ENCODE measurements at places on chromosomes 2 and 18.
A peak's percentile ranks its signal among the peaks of the same experiment; 100 is the strongest.

DNA sequence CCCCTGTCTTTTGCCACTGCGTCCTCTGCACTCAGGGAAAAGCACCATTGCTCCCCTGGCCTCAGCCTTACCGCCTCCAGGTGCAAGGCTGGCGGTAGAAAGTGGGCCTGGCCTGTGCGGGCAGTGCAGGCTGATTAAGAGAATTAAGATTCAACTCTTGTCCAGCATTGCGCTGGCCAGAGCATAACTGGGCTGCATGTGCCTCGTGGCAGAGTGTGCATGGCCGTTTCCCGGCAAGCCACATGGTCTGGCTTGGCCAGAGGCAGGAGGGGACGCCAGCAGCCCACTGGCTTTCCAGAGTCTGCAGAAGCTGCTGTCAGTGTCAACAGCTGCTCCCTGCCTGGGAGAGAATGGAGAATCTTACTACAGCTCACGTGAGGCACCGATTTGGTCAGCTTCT lies 12.3 kb downstream of the NTSR2 start:
- DNase-seq: no peak

DNA sequence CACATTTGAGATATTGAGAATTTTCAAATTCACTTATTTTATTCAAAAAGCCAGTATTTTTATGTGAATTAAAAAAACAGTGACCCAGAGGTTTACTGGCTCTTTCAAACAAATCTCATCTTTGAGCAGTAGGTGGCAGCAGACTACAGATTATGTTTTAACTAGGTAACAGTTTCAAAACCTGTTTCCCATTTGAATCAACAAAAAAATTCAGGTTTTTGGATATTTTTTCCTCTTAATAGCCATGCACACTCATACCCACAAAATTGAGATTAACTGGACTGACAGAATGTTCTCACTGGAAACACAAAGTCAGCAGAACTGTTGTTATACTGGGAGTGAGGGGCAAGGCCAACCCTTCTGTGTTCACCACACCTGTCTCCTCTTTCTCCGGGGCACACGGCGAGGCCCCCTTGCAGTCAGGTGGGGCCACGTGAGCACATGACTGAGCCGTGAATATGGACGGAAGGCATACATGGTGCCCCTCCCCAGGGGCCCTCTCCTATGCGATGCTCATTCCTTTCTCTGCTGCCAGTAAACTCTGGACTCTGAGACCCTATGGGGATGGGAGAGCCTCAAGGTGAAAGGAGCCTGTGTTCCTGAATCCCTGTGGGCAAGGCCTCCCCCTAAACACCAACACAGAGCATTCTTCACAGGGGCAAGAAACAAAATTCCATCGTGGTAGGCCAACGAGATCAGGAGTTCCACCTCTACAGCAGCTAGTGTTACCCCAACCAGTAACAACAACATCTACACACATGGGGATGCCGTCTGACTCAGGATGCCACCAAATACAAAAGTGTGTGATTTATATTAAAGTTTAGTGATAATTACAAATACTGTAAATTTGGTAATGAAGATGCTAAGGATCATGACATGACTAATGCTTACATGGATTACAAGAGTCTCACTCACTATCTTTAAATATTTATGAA lies 80.4 kb downstream of the LPIN2 start:
- DNase-seq: no peak

- no peak for DNase-seq
Observed at GRCh38 chr2:121101093-121101715, 183.8 kb downstream of the TFCP2L1 start.

- DNase-seq: no peak
Observed at GRCh38 chr2:24380820-24381219, 20.5 kb upstream of the ITSN2 start.

DNA sequence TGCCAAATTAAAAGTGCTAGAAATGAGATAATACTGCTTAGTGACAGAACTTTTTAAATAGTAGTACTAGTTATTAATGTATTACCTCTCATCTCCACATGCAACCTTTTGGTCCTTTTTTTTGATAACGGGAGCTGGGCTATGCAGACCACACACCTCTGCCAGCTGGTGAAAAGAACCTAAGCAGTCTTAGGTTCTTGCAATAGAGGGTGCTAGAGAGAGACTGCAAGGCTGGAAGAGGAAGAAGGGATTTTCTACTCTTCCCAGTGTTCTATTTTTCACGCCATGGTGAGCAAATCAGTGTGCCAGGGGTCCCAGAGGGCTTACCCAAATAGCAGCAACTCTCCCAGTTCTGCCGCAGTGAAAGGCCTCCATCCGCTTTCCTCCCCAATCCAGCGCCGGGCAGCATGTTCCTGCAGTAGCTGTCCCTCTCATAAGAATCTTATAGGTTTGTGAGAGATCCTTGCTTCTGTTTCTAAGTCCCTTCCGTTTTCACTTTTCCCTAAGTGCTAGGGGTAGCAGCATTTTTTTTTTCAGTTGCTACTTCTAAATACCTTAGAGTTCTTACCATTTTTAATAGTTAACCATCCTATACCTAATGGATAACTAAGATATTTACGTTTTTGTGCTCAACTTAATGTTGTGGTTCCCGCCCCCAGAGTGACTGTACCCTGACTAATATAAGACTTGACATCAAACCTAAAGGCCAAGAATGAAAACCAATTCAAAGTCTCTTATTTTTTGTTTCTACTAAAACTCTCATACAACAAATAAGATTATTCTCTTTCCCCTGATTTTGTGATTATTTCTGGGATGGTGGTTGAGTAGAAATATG lies 69.4 kb upstream of the UBE2E3 start:
- DNase-seq: no peak

GRCh38 chr2:74205596-74205995 lies 7.2 kb downstream of the MTHFD2 start:
- DNase-seq: no peak

GRCh38 chr2:139492131-139492680 lies 712.0 kb upstream of the NXPH2 start:
- no peak for DNase-seq

DNA sequence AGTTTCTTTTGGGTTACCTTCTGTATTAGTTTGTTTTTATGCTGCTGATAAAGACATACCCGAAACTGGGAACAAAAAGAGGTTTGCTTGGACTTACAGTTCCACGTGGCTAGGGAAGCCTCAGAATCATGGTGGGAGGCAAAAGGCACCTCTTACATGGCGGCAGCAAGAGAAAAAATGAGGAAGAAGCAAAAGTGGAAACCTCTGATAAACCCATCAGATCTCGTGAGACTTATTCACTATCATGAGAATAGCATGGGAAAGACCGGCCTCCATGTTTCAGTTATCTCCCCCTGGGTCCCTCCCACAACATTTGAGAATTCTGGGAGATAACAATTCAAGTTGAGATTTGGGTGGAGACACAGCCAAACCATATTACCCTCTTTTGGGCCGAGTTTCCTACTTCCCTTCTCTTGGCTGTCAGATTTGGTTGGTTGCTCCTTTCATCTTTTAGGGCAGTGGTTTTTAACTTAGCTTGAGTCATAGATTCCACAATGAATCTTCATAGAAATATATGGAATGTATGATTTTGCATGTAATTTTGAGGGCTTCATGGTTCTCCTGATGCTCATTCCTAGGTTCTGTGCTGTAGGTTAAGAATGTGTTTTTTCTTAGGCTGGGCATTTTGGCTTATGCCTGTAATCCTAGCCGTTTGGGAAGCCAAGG lies 44.2 kb downstream of the CEP192 start:
- DNase-seq: no peak

GRCh38 chr2:8303322-8303832 lies 378.5 kb upstream of the ID2 start:
- DNase-seq: peak; percentile 44

- DNase-seq: no peak
Observed at GRCh38 chr2:78077633-78078032, 555.5 kb upstream of the LRRTM4 start.

- no peak for DNase-seq
Observed at GRCh38 chr2:69227716-69228115, 159.3 kb downstream of the GFPT1 start.

DNA sequence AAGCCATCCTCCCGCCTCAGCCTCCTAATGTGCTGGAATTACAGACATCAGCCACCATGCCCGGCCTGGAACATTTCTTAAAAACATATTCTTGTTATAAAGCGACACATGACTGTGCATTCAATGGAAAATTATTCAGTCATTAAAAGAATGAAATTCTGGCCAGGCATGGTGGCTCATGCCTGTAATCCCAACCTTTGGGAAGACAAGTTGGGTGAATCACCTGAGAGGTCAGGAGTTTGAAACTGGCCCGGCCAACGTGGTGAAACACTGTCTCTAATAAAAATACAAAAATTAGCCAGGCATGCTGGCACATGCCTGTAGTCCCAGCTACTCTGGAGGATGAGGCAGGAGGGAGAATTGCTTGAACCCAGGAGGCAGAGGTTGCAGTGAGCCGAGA lies 21.6 kb upstream of the RPRD1A start:
- DNase-seq: no peak

- no peak for DNase-seq
Observed at GRCh38 chr2:176613323-176613987, 344.2 kb downstream of the MTX2 start.

DNA sequence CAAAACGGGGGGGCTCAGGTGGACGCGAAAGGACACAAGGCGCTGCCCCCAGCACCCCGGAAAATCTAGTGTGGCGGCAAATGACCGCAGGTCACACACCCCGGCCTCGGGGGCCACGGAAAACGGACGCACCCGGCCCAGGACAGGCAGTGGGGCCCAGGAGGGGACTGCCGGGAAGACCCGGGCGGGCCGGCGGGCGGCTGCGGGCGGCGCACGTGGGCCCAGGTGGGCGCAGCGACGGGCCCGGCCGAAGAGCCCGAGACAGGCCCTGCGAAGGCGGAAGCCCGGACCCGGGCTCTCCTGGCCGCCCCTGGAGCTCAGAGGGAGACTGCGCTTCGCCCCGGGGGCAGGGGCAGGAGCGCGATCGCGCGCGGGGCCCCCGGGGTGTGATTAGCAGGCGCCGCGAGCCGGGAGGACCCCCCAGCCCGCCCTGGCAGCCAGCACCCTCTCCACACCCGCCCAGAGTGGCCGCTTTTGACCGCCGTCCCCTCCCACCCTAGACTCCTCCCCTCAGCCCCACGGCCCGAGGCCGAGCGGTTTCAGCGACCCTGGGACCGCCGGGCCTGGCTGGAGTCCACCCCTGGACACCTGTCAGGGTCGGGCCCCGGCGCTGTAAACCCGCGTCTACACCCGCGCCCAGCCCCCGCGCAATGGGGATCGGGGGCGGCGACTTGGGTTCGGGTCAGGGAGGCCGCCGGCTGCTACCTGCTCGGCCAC lies 773 bp downstream of the MBP start:
- no peak for DNase-seq

DNA sequence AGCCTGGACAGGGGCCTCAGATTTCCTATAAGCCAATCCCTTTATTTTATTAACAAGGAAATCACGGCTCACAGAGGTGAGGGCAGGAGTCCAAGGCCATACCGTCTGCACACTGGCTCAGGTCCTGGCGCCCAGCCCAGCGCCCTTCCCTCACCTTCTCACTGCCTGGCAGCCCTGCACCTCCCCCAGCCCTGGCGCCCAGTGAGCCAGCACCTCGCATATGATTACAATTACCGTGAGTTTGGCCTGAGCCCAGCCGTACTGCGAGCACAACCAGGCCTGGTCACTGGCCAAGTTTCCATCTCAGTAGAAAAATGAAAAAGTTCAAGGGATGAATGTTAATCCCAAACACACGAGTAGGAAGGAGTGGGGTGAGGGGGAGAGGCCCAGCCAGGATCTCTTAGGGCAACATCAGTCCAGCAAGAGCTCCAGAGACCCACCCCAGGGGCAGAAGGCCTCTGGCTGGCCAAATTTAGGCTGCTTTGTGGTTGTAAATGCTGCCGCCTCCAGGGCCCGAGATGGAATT lies 68.4 kb downstream of the MCFD2 start:
- DNase-seq: no peak

GRCh38 chr2:128642316-128642715 lies 323.6 kb upstream of the HS6ST1 start:
- DNase-seq: no peak

DNA sequence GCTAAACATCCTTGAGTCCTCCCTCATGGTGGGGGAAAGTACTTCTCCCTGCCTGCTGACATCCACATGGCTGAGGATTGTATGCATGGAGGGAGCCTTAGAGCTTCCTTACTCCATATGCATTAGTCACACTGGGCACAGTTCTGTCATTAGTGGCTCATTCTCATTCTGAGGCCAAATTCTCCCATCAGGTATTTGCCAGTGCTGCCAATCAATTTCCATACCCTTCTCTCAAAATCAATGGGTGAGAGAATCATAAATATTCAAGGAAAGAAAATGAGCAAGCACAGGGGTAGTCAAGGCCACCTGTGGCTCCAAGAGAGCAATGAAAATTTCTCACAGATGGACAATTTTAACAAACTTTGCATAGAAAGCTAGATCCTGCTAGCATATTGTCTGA lies 422.6 kb upstream of the SETBP1 start:
- no peak for DNase-seq

DNA sequence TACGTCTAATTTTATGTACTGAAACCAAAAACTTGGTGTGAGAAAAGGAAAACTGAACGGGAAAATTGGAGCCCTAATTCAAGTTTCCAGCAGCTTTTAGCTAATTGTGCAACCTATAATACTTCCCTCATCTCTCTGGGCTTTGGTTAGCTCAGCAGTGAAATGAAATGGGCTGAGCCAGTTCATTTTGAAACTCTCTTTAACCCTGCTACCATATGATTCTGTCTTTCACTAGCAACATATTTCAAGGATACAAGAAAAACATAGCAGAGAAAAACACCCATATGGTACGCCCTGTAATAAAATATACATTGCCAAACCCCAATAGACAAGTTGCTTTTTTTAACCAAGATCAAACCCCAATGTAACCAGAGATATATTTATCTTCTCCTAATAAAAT lies 799 bp downstream of the SYT4 start:
- no peak for DNase-seq

GRCh38 chr2:80168037-80168436 lies 136.5 kb downstream of the LRRTM1 start:
- DNase-seq: no peak

GRCh38 chr2:4219571-4219970 lies 516.2 kb downstream of the DCDC2C start:
- DNase-seq: no peak

GRCh38 chr2:221816566-221816965 lies 244.5 kb upstream of the EPHA4 start:
- DNase-seq: no peak

DNA sequence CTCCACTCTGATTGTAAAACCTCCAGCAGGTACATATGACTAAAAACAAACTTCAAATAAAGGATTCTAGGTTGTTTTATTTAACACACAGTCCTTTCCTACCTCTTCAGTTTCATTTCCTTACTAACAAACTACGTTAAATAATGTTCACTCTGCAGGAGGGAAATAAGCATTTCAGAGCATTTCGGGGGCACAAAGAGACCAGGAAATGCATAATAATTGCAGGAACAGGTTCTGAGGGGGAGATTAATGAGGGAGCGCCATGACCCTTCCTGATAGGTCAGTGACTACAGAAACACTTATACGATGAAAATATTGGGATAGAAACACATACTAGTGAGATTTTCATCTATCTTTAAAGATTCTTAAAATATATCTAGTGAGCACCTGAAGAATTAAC lies 416.6 kb downstream of the NRXN1 start:
- no peak for DNase-seq

Measured in GM12892 (cell line).